ENCODE measurements at places on chromosomes 12 and 14.

DNA sequence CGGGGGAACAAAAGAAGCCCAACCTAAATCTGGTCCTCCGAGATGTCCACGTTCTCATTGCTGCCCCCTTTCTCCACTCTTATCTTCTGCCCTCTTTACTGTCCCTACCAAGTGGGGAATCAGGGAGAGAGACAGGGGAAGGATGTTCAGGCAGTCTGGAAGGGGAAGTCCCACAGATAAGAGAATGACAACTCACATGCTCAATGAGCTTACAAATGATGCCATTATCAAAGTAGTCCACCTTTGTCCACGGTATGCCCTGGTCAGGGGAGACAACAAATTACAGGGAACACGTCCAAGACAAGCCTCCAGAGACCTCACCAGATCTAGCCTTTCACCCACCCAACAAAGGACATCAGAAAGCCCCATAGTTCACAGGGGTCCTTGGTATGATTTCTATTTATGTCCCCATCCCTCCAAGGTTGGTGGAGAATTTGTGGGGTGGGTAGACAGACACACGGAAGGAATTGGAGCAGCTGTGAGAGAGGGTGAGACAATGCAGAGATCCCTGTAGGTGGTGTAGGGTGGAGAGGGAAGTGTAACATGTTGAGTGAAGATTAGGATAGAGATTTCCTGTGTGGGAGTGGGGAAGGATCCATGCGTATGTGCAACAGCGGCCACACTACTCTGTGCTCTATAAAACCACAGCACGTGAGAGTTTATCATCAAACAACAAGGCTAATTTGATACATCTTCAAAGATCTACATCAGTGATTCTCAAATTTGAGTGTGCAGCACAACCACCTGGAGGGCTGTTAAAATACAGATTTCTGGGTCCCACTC, 10.7 kb downstream of the MYO1A start:
- no peak for DNase-seq

DNA sequence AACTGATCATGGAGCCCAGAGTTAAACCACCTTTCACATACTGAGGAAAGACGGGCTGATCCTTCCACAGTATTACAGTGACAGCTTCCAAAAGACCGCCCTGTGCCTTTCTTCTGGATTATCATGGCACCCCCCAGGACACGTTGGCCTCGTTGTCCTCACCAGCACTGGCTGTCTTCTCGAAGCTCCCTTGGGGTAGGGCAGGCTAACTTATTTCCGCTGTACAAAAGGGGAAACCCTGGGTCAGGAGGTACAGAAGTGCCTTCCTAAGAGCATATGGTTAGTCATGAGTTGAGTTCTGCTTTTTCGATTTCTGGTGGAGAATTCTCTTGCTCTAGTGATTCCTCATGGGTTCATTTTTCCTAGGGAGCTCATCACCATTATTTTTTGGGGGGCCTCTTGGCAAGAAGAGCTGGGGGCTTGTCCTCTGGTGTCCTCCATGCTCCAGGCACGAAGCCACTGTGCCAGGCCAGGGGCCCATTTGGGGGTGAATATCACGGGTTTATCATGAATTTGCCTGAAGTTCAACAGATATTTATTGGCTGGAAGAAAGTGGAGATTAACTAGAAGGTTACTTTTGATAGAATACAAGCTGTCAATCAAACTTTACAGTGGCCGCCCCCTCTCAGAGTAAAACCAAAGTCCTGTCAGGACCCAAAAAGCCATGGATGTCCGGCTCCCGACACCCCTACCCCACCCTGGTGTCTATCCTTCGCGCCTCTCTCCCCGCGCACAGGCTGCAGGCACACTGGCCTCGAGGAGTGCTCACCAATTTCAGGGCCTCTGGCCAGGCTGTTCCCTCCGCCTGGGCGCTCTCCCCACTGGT, 8.8 kb upstream of the TRAF3 start:
- DNase-seq, result no peak

DNA sequence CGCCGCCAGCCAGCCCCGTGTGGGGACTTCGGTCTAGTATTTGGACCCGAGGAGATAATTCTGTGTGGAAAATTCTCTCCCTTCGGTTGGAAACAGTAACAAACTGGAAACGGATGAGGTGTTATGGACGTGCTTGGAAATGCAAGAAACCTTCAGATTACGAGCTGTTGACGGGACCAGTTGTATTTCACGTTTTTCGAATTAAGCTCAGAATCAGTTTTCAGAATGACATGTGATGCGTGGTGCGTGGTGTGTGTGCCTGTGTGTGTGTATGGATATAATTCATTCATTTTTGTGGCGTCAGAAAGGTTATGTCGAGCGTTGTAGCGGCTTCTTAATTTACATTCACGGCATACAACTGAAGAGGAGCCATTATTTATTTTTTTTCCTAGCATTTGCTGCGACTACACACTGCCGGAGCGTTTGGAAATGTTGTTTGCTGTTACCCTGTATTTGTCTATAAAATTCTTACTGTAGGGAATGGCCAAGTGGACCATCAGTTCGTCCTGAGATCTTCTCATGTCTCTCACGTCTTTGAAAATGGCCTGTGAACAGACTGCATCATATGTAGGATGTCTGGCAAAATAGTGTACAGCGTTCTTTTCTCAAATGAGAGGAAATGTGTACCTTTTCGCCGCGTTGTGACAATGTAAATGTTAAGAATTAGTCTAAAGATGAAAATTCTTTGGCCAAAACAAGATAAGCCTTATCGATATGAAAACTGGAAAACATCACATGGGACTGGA, 1.3 kb downstream of the TRAF3 start:
- no peak for DNase-seq

GRCh38 chr12:92133171-92133570, 12.5 kb downstream of the BTG1 start:
- no peak for DNase-seq

DNA sequence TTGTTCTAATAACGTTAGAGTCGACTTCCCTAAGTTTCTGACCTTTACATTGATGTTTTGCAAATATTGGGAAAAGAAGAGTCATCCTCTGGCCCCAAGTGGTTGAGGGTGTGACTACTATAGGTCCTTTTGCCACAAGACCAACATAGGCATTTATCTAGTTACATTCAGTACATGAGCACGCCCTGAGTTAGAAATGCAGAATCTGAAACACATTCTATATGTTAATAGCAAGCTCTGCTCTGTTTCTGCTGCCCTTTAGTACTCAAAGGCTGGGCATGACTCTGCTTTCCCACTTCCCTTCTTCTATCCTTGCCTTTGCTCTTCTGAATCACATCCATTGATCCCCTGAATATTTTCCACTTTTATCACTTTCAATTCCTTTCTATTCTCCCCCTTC, 115.1 kb upstream of the PTPRB start:
- DNase-seq, result no peak

DNA sequence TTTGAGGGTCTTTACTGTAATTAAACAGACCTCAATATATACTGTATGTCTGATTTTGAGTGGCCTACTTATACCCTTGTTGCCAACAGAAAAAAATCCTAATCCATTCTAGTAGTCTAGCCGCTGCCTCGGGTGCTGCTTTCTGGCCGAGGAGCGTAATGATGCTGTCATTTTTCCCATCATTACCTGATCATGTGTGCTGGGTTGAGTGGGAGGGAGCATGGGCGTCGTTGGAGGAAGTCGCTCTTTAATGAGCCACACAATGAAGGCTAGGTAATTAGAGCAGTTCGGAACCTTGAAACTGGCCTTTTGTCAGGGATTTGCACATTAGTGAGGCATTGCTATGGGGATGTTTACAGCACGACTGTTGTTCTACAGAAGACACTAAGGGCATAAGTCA, 76.1 kb upstream of the RFX4 start:
- no peak for DNase-seq

DNA sequence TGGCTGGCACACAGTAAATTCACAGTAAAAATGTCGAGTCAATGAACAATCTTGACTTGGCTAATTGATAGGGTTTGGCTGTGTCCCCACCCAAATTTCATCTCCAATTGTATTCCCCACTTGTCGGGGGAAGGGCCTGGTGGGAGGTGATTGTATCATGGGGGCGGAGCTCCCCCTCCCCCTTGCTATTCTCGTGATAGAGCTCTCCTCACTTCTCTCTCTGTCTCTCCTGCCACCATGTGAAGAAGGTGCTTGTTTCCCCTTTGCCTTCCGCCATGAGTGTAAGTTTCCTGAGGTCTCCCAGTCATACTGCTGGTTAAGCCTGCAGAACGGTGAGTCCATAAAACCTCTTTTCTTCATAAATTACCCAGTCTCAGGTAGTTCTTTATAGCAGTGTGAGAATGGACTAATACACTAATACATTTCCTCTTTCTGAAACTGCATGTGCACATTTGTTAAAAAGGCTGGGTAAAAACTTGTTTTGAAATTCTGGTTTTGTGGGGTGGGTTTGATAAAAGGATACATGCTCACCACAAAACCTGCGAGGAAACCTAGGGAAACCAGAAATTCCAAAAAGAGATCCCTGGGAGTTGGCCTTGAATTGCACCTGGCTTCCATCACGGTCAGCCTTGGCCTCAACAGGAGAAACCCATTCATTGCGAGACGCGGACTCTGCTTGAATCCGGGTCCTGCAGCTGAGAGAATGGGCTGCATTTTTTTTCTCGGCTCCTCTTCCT, 16.2 kb upstream of the MYL2 start:
- DNase-seq, result no peak

DNA sequence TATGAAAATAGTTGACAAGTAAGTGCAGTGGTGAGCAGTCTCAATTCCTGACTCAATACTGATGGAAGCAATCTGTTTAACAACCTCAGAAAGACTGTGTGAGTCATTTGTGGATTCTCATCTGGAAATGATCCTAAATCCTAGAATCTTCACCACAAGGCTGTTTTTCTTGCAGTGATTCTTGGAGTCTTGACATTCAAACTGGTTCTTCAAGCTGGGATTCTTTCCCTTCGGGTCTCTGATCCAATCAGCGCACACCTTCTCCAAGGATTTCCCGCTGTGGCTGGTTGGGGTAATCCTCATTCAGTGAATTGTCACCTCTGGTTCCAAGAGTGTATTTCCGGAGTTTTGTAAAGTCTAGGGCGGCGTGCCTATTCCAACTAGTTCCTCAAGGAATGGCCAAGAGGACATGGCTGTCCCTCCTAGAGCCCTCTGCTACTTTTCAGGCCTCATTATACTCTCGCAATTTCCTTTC, 37.7 kb upstream of the FOXJ2 start:
- peak; percentile 26 for DNase-seq

GRCh38 chr12:55743406-55744339, 751 bp downstream of the GDF11 start:
- DNase-seq, result peak; percentile 82

- no peak for DNase-seq
Observed at GRCh38 chr12:4244868-4245267, 28.7 kb upstream of the CCND2 start.

- DNase-seq, result no peak
Observed at GRCh38 chr12:50099302-50100008, 4.4 kb upstream of the GPD1 start.

- peak; percentile 55 for DNase-seq
Observed at GRCh38 chr12:93127582-93128331, 198.7 kb upstream of the EEA1 start.

- no peak for DNase-seq
Observed at GRCh38 chr12:120421701-120422100, 16.2 kb upstream of the COX6A1 start.

DNA sequence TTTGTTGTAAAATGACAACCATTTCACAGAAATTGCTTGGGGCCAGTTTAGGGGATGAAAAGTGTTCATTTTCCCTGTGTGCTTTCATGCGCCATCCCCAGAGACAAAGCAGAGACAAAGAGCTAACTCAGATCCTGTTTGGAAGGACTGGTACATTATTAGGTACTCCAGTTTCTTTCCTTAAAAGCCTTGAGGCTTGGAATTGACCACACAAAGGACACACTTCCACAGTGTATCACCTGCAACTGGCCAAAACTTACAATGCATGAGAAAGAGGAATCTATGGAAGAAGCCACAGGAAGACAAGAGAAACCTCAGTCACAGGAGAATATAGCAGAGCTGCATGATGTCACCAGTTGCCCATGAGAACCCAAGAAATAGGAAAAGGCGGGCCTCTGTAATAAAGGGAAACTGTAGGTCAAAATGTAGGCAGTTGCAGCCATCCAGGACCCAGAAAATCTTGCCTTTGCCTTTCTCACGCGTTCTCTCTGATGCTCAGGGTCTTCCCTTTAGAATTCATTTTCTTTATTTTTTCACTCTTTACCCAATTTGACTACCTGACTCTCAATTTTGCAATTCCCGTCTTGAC, 339.0 kb downstream of the RMST start:
- DNase-seq, result no peak

GRCh38 chr12:118650586-118650960, 274.2 kb downstream of the SUDS3 start:
- DNase-seq, result no peak

DNA sequence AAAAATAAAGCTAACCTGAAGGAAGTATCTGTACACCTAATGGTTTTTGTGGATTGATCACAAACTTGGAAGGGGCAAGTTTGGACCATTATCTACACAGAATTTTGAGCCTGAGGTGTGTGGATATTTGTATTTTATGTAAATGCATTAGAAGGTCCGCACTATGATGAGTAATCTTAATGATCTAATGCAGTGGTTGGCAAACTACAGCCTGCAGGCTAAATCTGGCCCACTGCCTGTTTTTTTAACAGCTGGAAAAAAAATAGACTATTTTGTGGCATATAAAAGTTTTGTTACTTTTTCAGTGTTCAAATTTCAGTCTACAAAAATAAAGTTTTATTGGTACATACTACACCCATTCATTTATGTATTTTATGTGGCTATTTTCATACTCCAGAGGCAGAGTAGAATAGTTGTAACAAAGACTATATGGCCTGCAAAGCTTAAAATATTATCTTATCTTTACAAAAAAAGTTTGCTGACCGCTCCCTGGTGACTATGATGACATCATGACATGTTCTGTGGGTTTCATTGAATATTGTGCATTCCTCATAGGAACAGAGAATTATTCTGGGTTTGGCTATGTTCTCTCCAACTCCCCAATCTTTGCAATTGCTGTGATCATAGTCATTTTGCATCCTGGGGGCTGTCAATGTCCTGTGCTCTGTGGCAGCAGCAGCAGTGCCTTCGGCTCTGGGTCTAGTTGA, 962.6 kb upstream of the FBXO33 start:
- DNase-seq, result no peak
